ENCODE measurements at places on chromosomes 5 and 9.

- DNase-seq: no peak
- H3K27me3 ChIP-seq: no peaks in the 10 kb centered on the region
- no peak overlapping the region for H3K27ac ChIP-seq
- H3K4me1 ChIP-seq: peaks cover 5% of the 10 kb centered on the region
- no peaks in the 10 kb centered on the region for H3K36me3 ChIP-seq
Measured at GRCh38 chr9:79562749-79563386, 8.9 kb upstream of the TLE4 start.

GRCh38 chr5:38796742-38797108 lies 49.1 kb upstream of the OSMR start:
- H3K27ac ChIP-seq: no peak overlapping the region
- DNase-seq: no peak
- H3K27me3 ChIP-seq: no peaks in the 10 kb centered on the region
- no peaks in the 10 kb centered on the region for H3K36me3 ChIP-seq
- no peak overlapping the region for H3K4me3 ChIP-seq

DNA sequence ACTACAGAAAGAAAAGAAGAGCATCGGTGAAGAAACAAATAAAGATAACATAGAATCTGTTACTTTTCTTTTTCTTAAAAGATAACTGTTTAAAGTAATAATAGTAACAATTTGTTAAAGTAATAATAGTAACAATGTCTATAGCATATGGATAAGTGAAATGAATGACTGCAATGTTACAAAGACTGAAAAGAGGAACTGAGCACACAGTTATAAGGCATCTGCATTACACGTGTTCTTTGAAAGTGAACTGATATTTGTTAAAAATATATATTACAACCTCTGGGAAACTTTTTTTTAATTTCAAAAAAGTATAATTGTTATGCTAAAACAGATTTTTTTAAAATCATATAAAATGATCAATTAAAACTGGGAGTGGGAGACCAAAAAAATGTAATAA lies 88.4 kb upstream of the FST start:
- H3K4me3 ChIP-seq: no peak overlapping the region
- no peaks in the 10 kb centered on the region for H3K27me3 ChIP-seq
- no peak overlapping the region for H3K27ac ChIP-seq

- H3K4me3 ChIP-seq: no peak overlapping the region
- no peaks in the 10 kb centered on the region for H3K36me3 ChIP-seq
- H3K27me3 ChIP-seq: no peaks in the 10 kb centered on the region
- no peaks in the 10 kb centered on the region for H3K4me1 ChIP-seq
- H3K27ac ChIP-seq: no peak overlapping the region
Measured at GRCh38 chr5:32794086-32794485, 83.0 kb downstream of the NPR3 start.

DNA sequence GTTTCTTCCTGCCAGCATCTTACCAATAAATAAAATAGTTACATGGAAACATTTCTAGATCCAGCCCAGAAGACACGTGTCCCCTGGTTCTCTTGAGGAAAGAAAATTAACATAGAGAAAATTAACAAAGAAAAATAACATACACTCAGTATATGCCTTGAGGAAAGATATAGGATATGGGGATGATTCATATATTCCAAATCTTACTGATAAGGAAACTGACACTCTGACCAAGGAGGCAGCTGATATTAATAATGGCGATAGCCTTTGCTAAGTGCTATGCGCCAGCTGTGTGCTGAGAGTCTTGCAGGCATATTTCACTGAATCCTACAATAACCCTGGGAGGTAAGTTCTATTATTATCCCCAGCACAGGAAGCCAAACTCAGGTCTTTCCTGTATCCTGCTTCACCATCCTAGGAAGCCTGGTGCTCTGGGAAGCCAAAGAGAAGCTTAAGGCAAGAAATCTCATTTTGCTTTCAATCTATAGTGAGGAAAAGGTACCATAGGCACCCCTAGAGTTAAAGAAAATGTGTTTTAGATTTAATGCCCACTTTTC lies 302.7 kb upstream of the NREP start:
- H3K27ac ChIP-seq: no peak overlapping the region
- H3K36me3 ChIP-seq: no peaks in the 10 kb centered on the region
- no peak overlapping the region for H3K4me3 ChIP-seq

- H3K27ac ChIP-seq: no peak overlapping the region
- DNase-seq: no peak
- H3K4me1 ChIP-seq: peaks cover 21% of the 10 kb centered on the region
Measured at GRCh38 chr5:83397658-83398057, 73.9 kb upstream of the VCAN start.

DNA sequence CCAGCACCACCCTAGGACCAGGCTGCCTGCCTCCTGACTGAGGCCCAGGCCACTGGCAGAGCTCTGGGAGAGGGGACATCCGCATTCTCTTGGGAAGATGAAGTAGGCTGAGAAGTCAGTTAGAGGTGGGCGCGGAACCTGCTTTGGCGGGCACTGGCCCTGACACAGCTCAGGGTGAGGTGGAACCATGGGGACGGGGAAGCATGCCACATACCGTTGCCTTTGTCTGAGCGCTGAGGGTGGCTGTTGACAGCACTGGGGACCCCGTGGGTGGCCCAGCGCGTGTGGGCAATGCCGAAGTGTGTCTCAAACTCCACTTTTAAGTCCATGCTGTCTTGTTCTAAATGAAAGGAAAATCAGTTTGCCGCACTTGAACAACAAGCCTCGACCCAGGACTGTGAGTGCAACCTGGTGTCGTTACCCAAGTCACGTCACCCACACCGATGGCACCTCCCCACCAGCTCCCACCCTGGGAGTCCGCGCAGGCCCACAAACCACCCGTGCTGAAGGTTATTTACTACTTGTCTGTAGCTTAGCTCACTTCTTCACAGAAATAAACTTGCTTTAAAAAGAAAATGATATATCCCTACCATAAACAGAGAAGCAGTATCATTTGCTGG lies 17.4 kb downstream of the GFPT2 start:
- H3K4me3 ChIP-seq: no peak overlapping the region
- peaks cover 18% of the 10 kb centered on the region for H3K4me1 ChIP-seq
- H3K27me3 ChIP-seq: no peaks in the 10 kb centered on the region
- peaks cover 52% of the 10 kb centered on the region for H3K36me3 ChIP-seq
